ENCODE measurements at places on chromosomes 3 and 15.

GRCh38 chr3:160830796-160831195 is 74.8 kb downstream of the PPM1L start:
- no peak for DNase-seq

DNA sequence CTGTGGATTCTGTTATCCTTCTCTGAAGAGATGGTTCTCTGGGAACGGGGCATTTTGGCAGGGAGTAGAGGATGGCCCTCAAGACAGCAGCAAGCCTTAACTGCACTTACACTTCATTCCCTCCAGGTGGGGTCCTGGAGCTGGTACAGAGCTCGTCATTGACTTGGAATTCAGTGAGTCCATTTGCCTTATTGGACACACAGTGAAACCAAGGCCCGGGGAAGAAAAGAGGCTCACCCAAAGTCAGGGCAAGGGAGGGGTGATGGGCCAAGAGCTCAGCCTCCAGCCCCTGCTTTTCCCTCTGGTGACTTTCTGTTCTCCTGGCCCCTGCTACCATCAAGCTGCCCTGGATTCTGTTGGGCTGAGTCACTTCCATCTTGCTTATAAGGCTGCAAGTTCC is 125.6 kb downstream of the ETFA start:
- peak; percentile 25 for DNase-seq

DNA sequence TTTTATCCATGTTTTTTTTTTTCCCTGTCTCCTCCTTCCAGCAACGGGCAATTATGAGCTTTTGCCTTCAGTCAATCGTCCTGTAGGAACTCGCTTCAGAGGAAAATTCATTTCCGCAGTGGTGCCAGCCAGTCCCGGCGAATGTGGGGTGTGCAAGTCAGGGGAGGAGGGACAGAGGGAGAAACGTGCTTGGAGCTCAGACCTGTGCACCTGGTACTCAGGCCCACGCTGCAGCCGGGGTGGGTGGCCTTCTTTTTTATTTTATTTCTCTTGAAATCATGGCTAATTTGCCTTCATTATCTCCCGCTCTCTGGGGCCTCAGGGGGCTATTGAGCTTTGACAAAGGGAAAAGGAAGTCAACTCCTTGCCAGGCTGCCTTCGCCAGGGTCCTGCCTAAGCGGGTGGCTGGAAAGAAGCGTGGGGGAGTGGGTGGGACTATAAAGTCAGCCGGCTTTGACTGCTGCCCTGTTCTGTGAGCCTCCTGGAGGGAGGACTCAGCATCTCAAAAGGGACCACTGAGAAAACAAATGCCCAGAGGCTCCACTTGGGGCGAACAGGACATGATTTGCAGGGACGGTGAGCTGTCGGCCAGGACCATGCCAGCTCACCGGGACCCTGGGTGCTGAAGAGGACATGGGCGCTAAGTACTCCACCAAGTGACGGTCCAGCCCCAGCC is 5.5 kb downstream of the GRIP2 start:
- no peak for DNase-seq

DNA sequence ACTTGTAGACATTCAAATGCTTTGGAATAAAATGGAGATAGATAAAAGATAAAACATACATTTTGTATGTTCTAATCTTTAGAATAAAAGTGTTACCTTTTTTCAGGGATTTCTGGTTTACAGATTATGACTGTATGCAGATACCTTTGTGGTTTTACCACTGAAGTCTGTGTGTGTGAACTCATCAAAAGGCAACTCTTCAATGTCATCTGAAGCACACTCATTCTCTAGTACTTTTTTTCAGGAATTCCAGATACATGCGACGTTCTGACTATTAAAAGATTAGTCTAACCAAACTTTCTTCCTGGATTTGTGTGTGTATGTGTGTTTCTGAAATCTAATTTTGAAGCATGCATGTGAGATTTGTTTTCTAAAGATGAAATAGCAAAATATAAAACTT is 188.6 kb downstream of the NLGN1 start:
- DNase-seq = no peak

- DNase-seq = no peak
Measured at GRCh38 chr3:43423142-43423541, 136.8 kb downstream of the SNRK start.

DNA sequence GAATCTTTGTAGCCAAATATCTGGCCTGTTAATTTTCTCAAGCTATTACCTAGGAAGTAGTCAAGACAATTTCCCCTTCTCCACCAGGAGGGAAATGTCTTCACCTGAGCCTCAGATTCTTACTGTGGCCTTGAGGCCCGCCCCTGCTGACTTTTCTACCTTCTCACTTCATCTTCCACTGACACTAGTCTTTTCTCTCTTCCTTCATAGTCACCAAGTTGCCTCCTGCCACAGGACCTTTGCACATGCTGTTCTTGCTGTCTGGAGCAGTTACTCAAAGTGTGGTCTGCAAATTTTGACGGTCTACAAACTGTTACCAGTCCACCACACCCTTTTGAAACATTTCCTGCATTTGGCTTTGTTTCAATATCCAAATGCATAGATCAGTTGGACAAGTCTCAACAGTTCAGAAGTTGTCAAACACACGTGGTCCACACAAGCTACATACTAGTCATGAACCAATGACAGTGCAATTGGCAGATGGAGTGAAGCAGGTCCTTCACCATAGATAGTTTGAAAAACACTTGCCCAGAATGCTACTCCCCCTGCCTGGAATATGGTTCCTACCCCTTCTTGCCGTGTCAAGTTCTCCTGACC is 100.5 kb downstream of the OSBPL10 start:
- DNase-seq = no peak

- no peak for DNase-seq
Measured at GRCh38 chr15:26757141-26757540, 15.7 kb downstream of the GABRB3 start.

GRCh38 chr3:42651248-42652091 is 2.0 kb upstream of the ZBTB47 start:
- DNase-seq = no peak

- DNase-seq = no peak
Measured at GRCh38 chr3:189368384-189368783, 196.6 kb downstream of the TPRG1 start.

DNA sequence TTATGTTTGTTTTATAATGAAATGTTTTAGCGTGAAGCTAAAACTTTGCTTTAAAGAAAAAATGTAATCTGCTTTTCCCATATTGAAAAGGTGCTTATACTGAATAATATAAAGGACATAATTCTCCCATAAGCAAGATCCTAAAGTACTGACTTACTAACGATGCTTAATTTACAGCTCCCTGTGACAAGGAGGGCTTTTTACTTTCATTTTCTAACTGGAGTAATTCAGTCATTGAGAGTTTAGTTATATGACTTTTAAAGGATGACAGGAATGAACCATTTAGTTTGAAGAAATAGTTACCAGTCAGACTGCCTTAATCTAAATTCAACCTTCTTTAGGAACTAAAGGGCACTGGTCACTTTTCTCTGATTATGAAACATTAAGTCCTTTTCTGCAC is 19.3 kb upstream of the ZPLD1 start:
- no peak for DNase-seq

- no peak for DNase-seq
Measured at GRCh38 chr15:47997195-47998080, 123.4 kb upstream of the SLC24A5 start.

GRCh38 chr3:33482111-33482521 is 41.9 kb upstream of the UBP1 start:
- DNase-seq = no peak

- DNase-seq = no peak
Measured at GRCh38 chr15:42933886-42934667, 13.5 kb upstream of the TTBK2 start.

- no peak for DNase-seq
Measured at GRCh38 chr3:13863965-13864595, 15.8 kb downstream of the WNT7A start.

GRCh38 chr15:40425681-40426080 is 15.1 kb upstream of the BAHD1 start:
- no peak for DNase-seq

DNA sequence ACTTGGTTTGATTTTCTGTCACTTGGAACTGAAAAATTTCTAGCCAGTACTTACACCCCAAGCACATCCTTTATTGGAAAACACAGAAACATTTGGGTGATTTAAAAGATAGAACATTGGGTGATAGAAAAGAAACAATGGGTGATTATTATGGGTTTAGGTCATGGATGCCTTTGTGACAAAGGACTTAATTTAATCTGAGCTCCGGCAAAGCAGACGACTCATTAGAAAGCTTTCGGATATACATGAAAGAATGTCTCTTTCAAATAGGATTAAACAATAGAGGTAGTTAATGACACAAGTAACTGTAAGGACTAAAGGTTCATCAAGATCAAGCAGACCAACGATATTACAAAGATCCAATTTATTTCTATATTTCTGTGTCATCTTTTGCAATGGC is 37.3 kb upstream of the CNTN4 start:
- no peak for DNase-seq

DNA sequence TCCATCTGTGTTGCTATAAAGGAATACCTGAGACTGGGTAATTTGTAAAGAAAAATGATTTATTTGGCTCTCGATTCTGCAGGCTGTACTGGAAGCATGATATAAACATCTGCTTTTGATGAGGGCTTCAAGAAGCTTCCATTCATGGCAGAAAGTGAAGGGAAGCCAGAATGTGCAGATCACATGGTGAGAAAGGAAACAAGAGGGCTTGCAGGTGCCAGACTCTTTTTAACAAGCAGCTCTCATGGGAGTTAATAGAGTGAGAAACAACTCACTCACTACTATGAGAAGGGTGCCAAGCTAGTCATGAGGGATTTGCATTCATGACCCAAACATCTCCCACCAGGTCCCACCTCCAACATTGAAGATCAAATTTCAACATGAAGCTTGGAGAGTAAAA is 247.2 kb downstream of the ZIC4 start:
- DNase-seq = no peak

DNA sequence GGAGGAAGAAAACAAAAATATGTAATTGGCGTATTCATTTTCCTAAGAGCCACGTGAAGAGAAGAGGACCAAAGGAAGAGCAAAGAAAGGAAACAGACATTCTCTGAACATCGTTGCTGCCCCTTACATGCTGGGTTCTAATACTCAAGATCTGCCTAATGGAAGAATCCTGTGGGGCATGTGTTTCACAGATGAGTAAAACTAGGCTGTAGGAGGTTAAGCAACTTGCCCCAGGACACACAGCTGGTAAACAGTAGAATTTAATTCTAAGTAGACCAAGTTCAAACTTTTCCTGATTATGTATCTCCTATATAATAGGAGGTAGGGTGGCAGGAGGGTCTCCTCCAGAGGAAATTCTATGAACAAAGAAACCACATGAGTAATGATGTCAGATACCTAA is 106.1 kb upstream of the TNFAIP8L3 start:
- no peak for DNase-seq

- DNase-seq = no peak
Measured at GRCh38 chr3:176759815-176760506, 437.3 kb downstream of the TBL1XR1 start.

GRCh38 chr3:149506540-149506939 is 32.0 kb downstream of the TM4SF4 start:
- DNase-seq = no peak

GRCh38 chr3:15496341-15496664 is 25.2 kb downstream of the COLQ start:
- DNase-seq = no peak

- no peak for DNase-seq
Measured at GRCh38 chr3:69435274-69436265, 49.7 kb upstream of the FRMD4B start.

- no peak for DNase-seq
Measured at GRCh38 chr3:51934991-51935885, 6.5 kb downstream of the RRP9 start.

GRCh38 chr15:42843699-42844098 is 76.9 kb downstream of the TTBK2 start:
- no peak for DNase-seq

GRCh38 chr3:191356631-191357439 is 26.5 kb upstream of the UTS2B start:
- DNase-seq = no peak

- no peak for DNase-seq
Measured at GRCh38 chr15:43241100-43241499, 20.3 kb upstream of the EPB42 start.

- no peak for DNase-seq
Measured at GRCh38 chr3:38957296-38957695, 94.4 kb downstream of the SCN11A start.

GRCh38 chr3:54262541-54262940 is 140.2 kb downstream of the CACNA2D3 start:
- no peak for DNase-seq

GRCh38 chr15:69145694-69146492 is 14.5 kb upstream of the GLCE start:
- no peak for DNase-seq

GRCh38 chr15:58269455-58270414 is 131.6 kb downstream of the AQP9 start:
- DNase-seq = peak; percentile 63

GRCh38 chr3:125023833-125024555 is 31.8 kb downstream of the HEG1 start:
- peak; percentile 14 for DNase-seq

- no peak for DNase-seq
Measured at GRCh38 chr3:157444797-157445184, 8.1 kb downstream of the PTX3 start.

GRCh38 chr15:55282284-55282833 is 7.3 kb downstream of the RAB27A start:
- no peak for DNase-seq

DNA sequence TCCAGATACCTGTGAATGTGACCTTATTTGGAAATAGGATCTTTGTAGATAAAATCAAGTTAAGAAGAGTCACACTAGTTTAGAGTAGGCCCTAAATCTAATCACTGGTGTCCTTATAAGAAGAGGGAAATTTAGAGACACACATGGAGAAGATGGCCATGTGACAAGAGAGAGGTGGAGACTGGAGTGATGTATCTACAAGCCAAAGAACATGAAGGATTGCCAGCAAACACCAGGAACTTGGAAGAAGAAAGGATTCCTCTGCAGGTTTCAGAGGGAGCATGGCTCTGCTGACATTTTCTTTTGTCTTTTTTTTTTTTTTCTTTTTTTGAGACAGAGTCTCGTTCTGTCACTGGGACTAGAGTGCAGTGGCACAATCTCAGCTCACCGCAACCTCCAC is 20.8 kb downstream of the ARHGEF3 start:
- DNase-seq = no peak

- no peak for DNase-seq
Measured at GRCh38 chr15:27183201-27183600, 212.2 kb downstream of the GABRG3 start.

Data from activated CD4-positive, alpha-beta T cell treated with anti-CD3 and anti-CD28 coated beads, Interleukin-2, amount 10 ng/mL, durations not matched to agents 7 days and 5 days (primary cell).